ENCODE measurements at places on chromosomes 3 and 15.

DNA sequence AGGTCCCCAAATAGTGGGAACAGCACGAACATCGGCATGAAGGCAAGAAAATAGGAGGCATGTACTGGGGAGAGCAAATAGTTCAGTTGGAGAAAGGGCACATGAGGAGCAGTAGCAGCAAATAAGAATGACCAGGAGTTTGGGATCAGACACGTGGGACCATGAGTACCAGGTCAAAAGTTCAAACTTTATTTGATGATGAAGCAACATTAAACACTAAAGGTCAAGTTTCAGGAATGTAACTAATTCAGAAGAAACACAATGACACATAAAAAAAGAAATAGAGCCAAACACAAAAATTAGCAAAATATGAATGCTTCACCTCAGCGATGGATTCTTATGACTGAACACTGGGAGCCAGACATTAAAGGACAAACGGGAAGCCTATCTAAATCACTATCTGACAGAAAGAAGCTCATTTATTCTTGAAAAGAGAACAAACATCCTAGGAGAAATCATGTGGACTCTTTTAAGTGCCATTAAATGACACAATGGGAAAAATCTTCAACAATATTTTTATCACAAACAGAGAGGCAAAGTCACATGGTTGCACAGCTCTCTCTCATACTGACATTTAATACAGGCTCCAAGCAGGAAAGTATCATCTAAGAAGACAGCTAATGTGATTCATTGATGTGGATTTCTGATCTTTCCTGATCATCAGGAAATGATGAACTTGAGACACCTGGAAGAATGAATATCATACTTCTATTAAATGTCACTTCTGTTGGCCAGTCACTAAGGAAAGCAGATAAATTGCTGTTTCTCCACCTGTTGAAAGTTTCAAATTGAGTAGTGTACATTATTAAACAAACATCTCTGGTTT lies 216.9 kb upstream of the THBS1 start:
- no peak for DNase-seq

DNA sequence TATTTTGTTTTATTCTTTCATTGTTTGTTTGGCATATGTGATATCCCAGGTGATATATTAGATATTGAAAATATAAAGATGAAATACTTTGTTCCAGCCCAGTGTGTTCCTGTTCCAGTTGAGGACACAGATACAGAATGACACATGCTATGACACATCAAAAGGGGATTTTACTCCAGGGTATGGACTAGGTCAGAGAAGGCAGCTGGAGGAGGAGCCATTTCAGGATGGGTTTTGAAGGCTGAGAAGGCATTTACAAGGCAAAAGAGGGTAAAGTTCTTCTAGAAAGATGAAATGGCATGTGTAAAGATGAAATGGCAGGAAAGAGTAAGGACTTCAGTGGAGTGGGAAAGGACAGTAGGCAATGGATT lies 163.8 kb downstream of the ZIC1 start:
- no peak for DNase-seq

DNA sequence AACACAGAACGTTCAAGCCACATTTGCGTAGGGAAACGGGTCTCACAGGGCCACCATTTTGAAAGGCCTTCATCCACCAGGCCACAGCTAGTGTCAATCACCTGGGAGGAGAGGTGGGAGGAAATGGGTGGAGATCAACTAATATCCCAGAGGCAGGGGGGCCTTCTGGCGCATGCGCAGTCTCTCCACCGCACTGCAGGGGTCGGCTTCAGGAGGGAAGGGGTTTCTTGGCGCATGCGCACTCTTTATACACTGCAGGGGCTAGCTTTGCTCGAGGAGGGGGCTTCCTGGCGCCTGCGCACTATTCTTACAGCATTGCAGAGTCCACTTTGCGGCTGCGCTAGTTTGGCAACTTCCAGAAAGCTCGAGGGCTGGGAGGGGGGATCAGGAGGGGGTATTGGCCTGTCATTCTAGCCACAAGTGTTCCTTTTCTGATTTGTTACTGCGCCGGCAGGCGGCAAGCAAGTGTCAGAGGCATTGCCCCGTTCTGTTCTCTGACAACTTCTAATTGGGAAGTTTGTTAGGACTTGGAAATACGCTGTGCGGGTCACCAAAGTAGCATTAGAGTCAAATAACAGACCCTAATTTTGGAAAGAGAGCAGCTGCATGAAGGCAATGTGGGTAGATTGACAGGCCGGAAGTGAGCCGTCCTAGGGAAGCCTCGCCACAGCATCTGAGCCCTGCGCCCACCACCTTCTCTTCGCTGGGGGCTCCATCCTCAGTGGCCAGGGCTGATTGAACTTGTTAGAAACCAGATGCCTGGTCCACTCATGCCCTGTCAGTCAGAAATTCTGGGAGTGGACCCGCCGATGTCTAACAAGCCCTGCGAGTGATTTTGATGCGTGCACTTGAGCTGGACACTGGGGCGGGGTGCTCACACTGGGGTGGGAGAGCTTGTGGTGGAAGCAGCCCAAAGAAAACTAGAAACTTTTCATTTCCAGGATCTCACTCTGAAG lies 173.5 kb upstream of the NDN start:
- DNase-seq = no peak

DNA sequence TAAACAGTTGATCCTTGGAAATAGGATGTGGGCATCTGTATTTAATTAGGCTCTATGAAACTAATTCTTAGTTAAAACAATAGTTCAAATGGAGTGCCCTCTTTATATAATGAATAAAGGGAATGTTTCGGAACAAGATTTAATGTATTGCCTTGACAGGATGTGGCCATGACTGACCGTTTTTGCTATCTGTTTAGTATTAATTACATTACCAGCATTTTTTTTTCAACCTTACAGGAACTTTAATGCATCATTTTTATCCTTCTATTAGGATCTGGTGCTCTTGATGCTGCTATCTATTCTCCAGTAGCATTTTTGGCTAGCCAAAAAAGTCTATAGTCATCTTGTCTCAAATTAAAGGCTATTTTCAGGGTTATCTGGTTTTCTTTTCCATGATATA lies 340.9 kb downstream of the GRM7 start:
- no peak for DNase-seq

GRCh38 chr3:149152420-149152819 lies 23.0 kb downstream of the HPS3 start:
- no peak for DNase-seq

GRCh38 chr3:131283862-131284261 lies 97.7 kb upstream of the NUDT16 start:
- no peak for DNase-seq

GRCh38 chr15:88331291-88331690 lies 74.8 kb upstream of the NTRK3 start:
- no peak for DNase-seq

DNA sequence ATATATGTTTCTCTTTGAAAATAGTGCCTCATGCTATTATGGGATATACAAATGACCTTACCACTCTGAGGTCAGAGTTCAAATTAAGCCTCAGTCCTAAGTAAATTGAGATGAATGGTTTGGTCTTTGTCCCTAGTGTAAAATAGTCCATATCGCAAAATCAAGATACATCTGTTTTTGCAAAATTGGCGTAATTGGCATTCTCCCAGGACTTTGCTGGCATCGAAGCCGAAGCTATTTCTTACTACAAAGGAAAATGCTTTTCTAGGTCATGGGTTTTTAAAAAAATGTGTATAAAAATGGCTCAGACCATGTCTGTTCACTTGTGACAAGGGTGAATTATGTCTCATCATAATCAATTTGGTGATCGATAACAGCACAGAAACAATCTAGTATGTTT lies 25.9 kb downstream of the ROBO2 start:
- no peak for DNase-seq

DNA sequence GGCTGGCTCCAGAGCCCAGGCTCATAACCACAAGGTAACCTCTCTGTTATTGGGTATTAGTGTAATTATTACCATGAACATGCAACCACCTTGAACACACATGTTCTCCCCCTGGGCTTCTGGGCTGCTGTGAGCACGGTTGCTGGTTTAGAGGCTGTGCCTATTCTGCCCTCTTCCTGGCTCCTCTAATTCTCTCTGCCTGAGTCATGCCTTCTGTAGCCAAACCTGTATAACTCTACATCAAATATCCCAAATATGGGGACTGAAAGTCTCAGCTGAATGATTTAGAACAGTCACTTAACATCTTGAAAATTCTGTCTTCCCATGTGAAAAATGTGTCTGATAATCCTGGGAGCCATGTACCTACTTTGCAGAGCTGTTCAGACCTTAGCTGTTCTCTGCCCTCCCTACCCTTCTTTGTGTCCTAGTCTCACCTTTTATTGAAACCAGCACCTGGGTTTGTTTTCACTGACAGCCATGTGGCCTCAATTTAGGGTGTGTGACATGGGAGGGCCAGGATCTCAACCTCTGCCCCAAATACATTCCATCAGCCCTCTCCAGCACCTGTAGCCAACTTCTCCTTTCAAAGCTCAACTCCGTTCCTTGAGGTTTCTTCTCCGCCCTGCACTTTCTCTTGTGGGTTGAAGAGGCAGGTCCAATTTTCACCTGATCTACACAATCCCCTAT lies 60.7 kb downstream of the PDZRN3 start:
- no peak for DNase-seq

DNA sequence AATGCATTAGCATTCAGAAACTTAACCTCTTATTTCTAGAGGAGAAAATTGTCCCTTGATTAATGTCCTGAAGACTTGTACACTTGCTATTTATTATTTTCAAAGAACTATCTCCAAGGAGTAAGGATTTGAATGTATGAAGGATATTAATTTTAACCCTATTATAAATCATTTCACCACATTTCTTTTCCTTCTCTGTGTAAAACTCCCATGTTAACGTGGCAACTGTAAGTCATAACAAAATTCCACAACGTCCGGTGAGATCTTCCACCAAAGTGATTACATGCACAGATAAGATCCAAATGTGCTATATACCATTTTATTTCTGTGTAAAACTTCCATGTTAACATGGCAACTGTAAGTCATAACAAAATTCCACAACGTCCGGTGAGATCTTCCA lies 229.1 kb upstream of the ARHGEF26 start:
- no peak for DNase-seq

DNA sequence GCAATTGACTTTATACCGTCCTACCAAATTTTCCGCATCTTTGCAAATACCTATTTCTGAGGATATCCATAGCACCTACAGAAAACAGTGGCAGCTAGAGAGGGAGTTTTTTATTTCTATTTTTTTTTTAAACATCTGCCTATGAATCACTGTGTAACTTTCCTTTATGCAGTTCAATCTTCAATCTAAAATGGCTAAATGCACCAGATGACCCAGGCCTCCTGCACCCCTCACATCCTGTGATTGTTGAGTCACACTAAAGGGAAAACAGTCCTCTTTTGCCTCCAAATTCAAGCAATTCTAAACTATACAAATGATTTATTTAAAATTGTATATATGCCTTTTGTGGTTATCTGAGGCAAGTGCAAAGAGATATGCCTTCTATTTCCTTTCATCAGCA lies 20.1 kb upstream of the BCL6 start:
- no peak for DNase-seq

GRCh38 chr3:30945291-30945690 lies 50.8 kb upstream of the GADL1 start:
- DNase-seq = no peak

GRCh38 chr15:73398861-73399260 lies 30.1 kb upstream of the HCN4 start:
- DNase-seq = no peak

DNA sequence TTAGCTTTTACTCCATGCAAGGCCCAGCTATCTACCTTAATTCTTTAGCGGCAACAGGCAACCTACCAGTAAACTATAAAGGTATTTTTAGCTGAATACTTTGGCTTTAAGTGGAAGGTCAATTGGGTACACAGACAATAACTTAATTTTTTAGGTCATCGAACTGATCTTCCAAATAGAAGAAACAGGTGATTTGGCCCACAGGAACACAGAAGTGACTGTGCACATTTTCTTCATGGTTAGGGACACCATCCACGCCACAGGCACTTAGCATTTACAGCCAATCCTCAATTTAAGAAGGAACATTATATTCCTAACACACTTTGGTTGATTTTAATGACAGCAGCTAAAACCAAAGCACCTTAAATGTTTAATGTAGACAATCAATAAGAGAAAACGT lies 1.9 kb downstream of the ARPP19 start:
- no peak for DNase-seq

GRCh38 chr3:27976933-27977332 lies 254.8 kb upstream of the EOMES start:
- DNase-seq = no peak

DNA sequence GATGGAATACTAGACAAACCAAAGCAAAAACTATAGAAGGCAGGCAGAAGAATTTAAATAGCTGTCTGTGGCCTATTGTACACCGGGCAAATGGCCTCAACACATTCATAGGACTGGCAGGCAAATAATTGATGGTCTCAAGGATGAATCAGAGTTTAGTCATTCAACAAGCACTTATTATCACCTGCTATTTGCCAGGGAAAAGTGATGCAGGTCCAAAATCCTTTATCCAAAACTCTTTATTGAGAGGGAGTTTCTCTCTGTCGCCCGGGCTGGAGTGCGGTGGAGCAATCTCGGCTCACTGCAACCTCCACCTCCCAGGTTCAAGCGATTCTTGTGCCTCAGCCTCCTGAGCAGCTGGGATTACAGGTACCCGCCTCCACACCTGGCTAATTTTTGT lies 2.3 kb downstream of the EIF2AK4 start:
- DNase-seq = no peak

DNA sequence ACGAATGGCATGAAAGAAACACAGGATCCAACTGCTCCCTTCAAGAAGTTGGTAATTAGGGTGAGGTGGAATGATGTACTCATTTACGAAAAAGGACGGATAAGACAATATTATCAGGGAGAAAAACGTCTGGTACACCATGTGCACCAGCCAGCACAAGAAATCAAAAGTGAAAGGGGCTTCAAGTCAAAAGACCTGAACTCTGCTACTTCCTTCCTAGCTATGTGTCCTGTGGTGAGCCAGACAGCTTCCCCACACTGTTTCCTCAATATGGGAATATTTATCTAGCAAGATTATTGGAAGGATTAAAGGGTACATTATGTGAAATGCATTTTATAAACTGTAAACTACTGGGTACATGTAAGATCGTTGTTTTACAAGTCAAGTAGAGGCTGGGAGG lies 33.9 kb downstream of the RAB27A start:
- DNase-seq = no peak

- no peak for DNase-seq
Observed at GRCh38 chr15:83978588-83978987, 257.0 kb upstream of the GOLGA6L4 start.

DNA sequence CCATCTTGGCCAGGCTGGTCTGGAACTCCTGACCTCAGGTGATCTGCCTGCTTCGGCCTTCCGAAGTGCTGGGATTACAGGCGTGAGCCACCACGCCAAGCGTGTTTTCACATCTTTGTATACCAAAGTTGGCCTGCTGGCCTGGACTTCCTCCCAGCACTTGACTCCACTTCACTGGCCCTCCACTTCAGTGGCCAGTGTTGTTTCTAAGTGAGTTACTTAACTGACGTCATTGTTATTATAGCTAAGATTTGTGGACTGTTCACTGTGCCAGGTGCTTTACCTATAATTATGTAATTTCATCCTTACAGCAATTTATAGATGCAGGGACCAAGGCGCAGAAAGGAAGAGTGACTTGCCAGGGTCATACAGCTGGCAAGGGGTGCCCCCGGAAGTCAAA lies 52.0 kb downstream of the HRH1 start:
- DNase-seq = no peak

All from heart right ventricle (tissue), 16 donors.